ENCODE measurements at places on chromosomes 16 and 17. TPM values are rescaled to one million over a fixed set of nuclear protein-coding genes. Genes with fewer than 3 reads are reported as not detected.

- DNase-seq: no peak
Observed at GRCh38 chr17:40086150-40087044, 14.0 kb downstream of the NR1D1 start.

- no peak for DNase-seq
Observed at GRCh38 chr17:12867726-12868125, 78.4 kb downstream of the ARHGAP44 start.

DNA sequence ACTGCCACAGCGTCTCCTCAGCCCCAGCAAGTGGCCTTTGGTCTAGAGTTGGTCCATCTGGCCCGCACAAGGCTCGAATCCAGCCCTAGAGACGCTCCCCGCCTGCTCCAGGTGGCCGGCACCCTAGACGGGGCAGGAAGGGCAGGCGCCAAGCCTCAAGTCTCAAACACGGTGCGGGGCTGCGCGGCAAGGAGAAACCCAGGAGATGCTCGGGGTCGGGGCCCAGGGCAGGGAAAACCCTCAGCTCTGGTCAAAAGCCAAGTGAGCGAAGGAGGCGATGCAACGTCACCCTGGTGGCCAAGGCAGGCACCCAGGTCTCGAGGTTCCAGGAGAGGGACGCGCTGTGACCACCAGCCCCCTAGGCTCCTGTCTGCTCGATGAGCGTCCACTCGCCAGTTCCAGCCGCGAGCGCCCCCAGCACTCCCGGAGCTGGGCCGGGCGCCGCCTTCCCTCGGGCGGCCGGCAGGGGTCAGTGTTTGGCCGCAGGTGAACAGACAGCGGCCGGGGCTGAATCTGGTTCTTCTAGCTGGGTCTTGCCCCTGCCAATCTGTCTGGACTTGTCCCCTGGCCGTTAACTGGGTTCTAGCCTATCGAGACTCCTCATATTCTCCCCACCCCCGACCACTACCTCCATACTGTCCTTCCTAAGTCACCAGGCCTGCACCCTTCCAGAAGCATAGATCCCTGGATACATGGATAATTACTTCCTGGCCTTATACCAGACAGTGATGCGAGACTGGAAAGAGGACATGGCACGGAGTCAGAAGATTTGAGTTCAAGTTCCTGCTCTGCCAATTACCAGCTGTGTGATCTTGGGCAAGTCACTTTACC lies 44.0 kb downstream of the PRAC1 start:
- DNase-seq: peak; percentile 69

DNA sequence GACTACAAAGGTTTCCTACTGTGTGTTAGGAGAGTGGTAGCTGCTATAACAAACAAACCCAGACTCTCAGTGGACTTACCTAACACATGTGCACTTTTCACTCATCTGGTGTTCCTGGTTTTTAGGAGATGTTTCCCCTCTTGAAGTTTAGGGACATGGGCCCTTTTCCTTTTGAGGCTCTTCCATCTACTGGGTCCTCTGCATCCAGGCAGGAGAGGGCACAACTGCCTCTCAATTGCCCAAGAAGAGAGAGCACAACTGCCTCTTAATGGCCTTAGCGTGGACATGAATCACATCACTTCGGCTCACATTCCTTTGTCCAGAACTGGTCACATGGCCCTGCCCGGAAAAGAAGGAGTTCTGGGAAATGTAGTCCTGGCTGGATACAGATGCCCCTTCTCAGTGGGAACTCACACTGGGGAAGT lies 9.8 kb upstream of the TNRC6C start:
- peak; percentile 49 for DNase-seq

GRCh38 chr17:75566416-75566815 lies 21.2 kb upstream of the MYO15B start:
- no peak for DNase-seq

DNA sequence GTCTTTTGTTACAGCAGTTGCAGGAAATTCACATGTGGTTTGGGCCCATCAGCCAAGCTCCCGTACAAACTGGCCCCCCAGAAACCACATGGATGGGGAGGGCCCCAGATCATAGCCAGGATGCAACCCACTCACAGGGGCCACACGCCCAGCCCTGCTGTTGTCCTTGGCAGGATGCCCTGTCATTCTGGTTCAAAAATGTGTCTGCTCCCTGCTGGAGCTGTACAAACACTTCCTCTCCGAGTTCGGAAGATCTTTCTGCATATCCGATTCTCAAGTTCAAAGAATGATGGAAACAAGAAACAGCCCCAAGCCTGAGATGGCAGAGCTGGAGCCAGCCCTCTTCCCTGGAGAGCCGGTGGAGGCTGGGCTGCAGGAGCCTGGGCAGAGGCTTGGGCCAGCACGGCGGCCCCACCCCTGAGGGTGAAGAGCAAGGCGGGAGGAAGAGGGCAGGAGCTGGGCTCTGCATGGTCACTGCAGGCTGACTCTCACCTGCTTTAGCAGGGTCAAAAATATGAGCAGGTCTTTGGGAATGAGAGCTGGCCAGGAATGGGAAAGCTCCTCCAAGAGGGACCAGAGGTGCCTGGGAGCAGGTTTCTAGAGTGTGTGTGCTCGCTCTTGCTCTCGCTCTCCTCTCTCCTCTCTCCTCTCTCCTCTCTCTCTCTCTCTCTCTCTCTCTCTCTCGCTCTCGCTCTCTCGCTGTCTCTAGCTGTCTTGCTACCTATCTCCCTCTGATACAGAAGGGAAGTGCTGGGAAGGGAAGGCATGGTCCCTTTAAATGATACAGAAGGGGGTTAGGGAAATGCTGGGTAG lies 34.7 kb upstream of the ENPP7 start:
- no peak for DNase-seq

Gene MFAP4
- not detected for polyA plus RNA-seq

All from mammary epithelial cell (primary cell).